ENCODE measurements at places on chromosomes 1 and 21.

- DNase-seq, result no peak
These were observed 5.1 kb downstream of the PAFAH2 start for GRCh38 chr1:25992689-25993171.

DNA sequence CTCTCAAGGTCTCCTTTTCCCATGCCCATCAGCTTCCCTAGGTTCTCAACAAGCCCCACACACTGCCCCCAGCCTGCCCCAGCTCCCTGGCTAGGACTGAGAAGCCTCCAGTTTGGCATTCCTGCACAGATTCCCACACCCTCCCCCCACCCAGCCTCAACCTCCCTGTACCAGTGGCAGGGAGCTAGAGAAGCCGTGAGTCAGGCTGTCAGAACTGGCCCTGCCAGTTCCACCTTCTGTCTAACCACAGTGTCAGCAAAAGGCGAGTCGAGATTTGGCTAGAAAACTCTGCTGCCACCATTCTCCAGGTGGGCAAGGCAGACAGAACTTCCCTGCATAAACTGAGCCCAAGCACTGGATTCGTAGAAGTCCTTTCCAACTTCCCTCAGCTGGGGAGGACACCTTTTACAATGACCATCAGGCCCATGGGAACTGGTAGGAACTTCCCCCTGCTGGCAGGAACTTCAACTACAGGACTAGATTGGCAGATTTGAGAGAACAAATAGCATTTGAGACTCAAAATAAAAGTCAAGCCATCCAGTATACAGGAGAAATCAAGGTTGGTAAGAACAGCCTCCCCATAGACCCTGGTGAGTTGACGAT, 31.0 kb downstream of the TNNT2 start:
- DNase-seq, result no peak

GRCh38 chr1:10399444-10399941, 629 bp downstream of the PGD start:
- DNase-seq, result no peak

- no peak for DNase-seq
These were observed 21.1 kb downstream of the ARHGEF19 start for GRCh38 chr1:16191309-16191708.

- DNase-seq, result no peak
These were observed 21.5 kb upstream of the SMYD2 start for GRCh38 chr1:214259353-214259977.

DNA sequence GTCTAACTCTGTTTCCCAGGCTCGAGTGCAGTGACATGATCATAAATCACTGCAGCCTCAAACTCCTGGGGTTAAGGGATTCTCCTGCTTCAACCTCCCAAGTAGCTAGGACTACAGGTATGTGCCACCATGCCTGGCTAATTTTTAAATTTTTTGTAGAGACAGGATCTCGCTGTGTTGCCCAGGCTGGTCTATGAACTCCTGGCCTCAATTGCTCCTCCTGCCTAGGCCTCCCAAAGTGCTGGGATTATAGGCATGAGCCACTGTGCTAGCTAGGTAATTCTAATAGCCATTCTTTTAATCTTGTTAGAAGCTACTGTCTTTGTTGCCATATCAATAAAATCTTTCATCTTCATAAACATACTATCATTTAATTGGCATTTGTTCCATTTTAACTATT, 13.8 kb upstream of the MAST2 start:
- DNase-seq, result no peak

GRCh38 chr1:44246806-44247205, 33.5 kb downstream of the DMAP1 start:
- DNase-seq, result no peak

GRCh38 chr1:106747791-106748190, 308.7 kb upstream of the PRMT6 start:
- no peak for DNase-seq

DNA sequence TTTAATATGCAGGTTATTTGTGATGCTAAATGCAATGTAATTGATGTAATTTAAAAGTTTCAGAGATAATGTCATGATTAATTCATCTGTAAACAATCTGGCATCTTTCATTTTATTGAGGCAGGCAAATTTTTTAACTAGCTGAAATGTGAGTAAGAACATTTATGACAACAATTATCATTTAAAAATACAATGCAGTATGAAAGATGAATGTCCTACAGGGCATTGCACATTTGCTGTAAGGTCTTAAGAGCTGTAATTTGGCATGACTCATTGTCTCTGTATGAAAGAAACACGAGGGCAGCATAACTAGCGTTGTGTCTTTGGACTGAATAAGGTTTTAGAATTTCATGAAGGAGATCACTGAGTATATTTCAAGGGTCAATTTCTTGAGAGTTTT, 642.8 kb downstream of the PLA2G4A start:
- no peak for DNase-seq

GRCh38 chr1:116368241-116368640, 4.8 kb upstream of the ATP1A1 start:
- DNase-seq, result no peak

GRCh38 chr1:203048555-203049051, 22.3 kb downstream of the PPFIA4 start:
- no peak for DNase-seq

DNA sequence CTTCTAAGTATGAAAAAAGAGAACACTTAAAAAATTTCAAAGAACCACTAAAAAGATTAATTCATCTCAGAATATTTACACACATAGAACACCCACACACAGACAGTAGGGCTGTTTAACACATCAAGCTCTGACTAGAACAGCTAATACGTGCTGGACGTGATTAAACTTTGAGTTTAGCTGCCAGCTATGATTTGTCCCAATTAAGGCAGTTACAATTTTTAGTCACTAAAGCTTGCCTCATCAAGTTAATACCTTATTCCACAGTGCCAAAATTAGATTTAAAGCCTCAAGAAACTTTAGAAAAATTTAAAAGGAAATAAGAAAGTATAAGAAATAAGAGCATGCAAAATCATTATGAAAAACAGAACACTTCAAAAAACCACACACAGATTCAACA, 18.9 kb downstream of the SLC16A1 start:
- DNase-seq, result no peak

Data from CD4-positive, alpha-beta T cell (primary cell).